ENCODE measurements at places on chromosomes 7 and 10. TPM values are rescaled to one million over a fixed set of nuclear protein-coding genes. Genes with fewer than 3 reads are reported as not detected.

DNA sequence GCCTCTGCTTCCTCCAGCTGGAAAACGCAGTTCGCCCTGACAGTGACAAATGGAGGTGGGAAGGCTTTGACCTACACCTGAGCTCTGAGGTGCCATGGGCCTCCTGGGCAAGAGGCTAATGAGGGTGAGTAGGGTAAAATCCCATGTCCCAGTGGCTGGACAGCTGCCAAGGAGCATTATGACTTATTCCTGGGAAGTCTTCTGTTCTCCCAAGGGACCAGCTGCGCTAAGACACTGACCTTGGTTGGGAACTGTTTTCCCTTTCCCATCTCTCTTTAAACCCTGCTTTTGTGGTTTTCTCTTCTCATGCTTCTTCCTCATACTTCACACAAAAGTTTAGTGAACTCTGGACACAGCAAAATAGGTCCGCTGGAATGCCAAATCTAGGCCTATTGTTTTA is 72.6 kb downstream of the COPG2 start:
- no peak for ATAC-seq

DNA sequence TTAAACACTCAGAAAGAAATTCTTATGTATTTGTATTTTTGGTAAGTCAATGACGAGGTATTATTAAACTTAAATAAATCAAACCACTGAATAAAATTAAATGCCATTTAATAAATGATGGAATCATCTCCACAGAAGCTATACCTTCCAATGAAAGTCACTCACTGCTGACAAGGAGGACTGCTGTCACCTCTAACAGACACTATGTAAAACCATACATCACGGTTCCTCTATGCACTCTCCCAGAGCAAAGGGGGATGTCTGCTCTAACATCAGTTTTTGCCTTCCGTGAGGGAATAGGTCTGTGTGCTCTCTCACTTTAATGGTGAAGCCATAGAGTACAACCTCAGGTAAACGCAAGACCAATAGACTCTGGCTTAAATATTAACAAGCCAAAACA is 99.7 kb upstream of the DDC start:
- ATAC-seq = no peak

GRCh38 chr7:156993021-156993924 is 17.2 kb downstream of the MNX1 start:
- no peak for ATAC-seq

GRCh38 chr10:118276204-118276603 is 65.9 kb downstream of the FAM204A start:
- no peak for ATAC-seq

DNA sequence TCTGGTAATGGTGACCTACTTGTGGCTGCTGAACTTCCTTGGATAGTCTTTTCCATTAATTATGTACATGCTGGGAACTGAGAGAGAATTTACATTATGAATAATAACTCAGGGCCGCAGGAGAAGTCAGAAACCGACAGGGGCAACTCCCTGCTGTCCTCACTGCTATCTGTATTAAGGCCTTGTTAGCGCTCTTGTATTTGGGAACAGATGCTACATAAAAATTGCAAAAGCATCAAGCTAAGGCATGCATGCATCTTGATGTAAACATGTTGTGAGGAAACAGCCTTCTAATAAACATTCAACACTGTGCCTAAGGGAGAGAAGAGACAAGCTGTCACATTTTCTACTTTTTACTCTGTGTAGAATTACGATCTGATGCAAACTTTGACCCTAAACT is 158.4 kb downstream of the PARD3 start:
- ATAC-seq = no peak

- ATAC-seq = no peak
These were observed 147.2 kb downstream of the DYNC1I1 start for GRCh38 chr7:95919556-95919955.

DNA sequence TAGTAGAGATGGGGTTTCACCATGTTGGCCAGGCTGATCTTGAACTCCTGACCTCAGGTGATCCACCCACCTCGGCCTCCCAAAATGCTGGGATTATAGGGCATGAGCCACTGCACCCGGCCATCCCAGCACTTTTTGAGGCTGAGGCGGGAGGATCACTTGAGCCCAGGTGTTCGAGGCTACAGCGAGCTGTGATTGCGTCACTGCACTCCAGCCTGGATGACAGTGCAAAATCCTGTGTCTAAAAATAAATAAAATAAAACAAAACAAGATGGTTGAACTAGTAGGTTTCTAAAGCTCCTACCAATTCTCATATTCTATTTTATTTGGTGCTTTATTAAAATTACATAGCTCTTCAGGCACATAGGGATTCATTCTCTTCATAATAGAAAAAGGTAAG is 890.3 kb upstream of the AUTS2 start:
- no peak for ATAC-seq

DNA sequence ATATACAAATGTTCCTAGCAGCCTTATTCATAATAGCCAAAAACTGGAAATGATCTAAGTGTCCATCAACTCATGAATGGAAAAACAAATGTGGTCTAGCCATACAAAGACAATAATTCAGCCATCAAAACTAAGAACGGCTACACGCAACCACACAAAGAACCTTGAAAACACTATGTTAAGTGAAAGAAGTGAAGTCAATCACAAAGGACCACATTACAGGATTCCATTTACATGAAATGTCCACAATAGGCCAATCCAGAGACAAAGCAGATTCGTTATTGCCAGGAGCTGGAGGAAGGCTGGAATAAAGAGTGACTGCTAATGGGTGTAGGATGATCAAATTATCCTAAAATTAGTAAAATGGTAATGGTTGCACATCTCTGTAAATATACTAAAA is 21.1 kb downstream of the MKRN1 start:
- ATAC-seq = no peak

DNA sequence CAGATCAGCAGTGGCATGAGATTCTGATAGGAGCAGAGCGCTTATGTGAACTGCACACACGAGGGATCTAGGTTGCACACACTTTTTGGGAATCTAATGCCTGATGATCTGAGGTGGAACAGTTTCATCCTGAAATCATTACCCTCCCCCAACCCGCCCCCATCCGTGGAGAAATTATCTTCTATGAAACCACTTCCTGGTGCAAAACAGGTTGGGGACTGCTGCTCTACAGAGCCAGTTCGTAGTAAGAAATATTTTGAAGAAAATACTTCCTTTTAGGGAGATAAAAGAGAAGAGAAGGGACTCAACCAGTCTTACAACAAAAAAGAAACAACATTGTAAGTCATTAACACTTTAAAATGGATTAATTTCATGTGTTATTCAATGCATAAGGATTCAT is 1308.2 kb downstream of the GATA3 start:
- ATAC-seq = no peak

GRCh38 chr7:101180130-101180755 is at the start of gene NAT16:
Gene NAT16, minus strand, starts transcription at chr7:101180293. Its CDS starts 5,486 bp downstream, at chr7:101174807.
- no peak for ATAC-seq

DNA sequence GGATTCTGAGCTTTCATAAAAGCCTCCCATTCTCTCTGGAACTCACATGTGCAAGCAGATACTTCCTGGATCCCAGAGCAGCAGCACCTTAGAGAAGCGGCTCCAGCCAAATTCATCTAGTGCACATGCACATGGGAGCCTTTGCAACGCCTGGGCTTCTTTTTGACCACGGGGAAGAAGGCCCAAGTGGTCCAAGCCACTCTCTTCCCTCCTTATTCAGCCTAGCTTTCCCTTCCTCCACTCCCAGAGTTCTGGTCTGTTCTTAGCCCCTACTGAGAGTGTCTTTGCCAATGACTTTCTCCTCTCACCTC is 118.7 kb downstream of the ZNF365 start:
- no peak for ATAC-seq

DNA sequence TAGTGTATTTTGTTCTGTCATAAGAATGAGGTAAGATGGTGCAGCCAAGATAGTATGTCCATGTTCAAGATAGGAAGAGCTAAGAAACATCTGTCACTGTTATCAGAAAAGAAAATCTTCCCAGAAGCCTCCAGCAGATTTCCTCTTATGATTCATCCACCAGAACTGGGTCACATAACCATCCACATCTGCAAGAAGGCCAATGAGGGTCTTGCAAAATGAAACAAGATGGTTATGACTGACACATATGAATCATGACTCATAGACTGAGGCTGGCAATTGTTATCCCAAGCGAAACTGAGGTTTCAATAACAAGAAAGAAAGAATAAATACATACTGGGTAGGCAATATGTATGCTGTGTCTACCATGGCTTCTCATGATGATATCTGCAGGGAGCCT is 30.3 kb downstream of the CCNJ start:
- ATAC-seq = no peak

GRCh38 chr7:10998996-10999757 is 25.5 kb downstream of the PHF14 start:
- no peak for ATAC-seq

DNA sequence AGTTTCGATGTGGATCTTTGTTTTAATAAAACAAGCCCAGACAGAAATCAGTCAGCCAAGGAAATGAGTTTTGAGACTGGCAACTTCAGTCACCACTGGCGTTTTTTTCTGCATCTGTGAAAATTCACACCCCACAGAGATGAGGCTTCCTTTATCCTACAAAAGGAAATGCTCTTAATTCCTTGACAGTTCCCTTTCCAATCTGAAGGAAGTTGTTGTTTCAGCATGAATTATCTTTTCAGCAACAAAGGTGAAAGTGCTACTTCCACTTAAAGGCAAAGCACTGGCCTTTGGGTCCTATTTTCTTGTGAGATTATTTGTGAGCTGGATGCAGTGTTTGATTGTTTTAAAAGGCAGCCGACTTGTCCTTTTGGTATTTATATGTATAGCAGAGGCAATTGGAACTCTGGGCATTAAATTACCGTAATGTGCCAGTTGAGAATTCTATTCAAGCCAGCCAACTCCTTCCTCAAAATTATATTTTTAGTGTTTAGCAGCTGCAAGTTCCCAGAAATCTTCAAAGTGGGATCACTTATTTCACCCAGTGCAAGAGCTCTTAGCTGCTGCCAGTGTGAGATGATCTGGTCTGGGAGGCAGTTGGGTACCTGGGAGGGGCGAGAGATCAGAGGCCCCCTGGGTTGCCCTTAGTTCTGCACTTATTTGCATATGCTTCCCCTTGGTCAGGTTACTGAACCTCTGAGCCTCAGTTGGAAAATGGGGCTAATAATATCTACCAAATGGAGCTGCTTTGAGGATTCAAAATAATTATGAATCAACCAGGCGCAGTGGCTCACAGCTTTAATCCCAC is 427.1 kb downstream of the GALNT17 start:
- ATAC-seq = no peak

DNA sequence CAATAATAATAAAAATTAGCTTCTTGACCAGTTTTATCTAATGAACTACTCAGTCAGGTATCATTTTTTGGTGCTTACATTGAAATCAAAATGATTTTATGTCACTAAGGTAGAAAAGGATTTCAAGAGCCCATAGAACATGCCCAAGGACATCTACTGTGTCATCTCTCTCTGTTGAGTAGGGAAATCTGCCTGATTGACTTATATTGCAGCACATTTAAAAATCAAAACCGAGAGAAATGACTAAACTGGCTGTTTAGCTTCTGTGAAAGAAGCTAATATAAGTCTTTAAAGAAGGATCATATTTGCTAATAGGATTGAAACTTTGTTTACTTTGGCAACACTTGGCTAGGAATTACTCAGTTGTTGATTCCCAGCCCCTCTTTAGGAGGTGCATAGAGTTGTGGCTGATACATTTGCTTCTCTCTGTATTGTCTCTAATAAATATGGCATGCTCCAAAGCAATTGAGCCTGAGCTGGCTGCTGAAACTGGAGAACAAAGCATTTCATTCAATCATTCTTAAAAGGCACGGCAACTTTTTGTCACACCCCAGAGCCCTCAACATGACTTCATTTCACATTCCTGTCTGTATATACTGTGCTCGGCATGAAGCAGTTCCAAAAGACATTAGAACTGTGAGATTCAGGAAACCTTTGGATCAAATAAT is 1096.9 kb upstream of the POT1 start:
- no peak for ATAC-seq

- ATAC-seq = no peak
These were observed 213.9 kb upstream of the SH2B2 start for GRCh38 chr7:102072636-102073209.

- ATAC-seq = no peak
These were observed 26.3 kb upstream of the NKX2-3 start for GRCh38 chr10:99506416-99506815.

- ATAC-seq = peak; percentile 93
These were observed 34.1 kb upstream of the NOBOX start for GRCh38 chr7:144437370-144438191.

- ATAC-seq = no peak
These were observed 56.2 kb downstream of the EEPD1 start for GRCh38 chr7:36208997-36209813.

- no peak for ATAC-seq
These were observed 139.2 kb upstream of the CCDC6 start for GRCh38 chr10:60045571-60045970.

- ATAC-seq = no peak
These were observed 8.2 kb upstream of the DDIT4 start for GRCh38 chr10:72265508-72265907.

- ATAC-seq = no peak
These were observed 78.3 kb downstream of the MMRN2 start for GRCh38 chr10:86878983-86879713.

- no peak for ATAC-seq
These were observed 167.7 kb downstream of the TRIL start for GRCh38 chr7:28790467-28790866.

GRCh38 chr7:45626441-45627430 is 52.6 kb downstream of the ADCY1 start:
- no peak for ATAC-seq

GRCh38 chr10:35336921-35337823 is 863 bp downstream of the CCNY start:
- peak; percentile 15 for ATAC-seq

GRCh38 chr7:4500812-4501211 is 181.3 kb upstream of the FOXK1 start:
- ATAC-seq = no peak

- no peak for ATAC-seq
These were observed 5.3 kb downstream of the GALNTL5 start for GRCh38 chr7:151961536-151961935.

GRCh38 chr10:113583571-113583970 is 30.7 kb downstream of the HABP2 start:
- no peak for ATAC-seq

- no peak for ATAC-seq
These were observed 113.2 kb upstream of the IFRD1 start for GRCh38 chr7:112336936-112337576.

The ITIH5 gene
- total RNA-seq = 2.3 TPM

The CCDC172 gene
- not detected for total RNA-seq

The SAMD9 gene
- 50.9 TPM for total RNA-seq

The NUB1 gene
- 19.8 TPM for total RNA-seq

The GPAM gene
- 3.8 TPM for total RNA-seq

The RET gene
- 0.20 TPM for total RNA-seq

The FFAR4 gene
- total RNA-seq = 0.16 TPM

The GFRA1 gene
- 0.56 TPM for total RNA-seq

The CALU gene
- 21.4 TPM for total RNA-seq

The BLNK gene
- 51.3 TPM for total RNA-seq

The ADAM12 gene
- 0.64 TPM for total RNA-seq

Data from esophagus mucosa (tissue), 1 donor.